ENCODE measurements at places on chromosomes 7 and 10.

DNA sequence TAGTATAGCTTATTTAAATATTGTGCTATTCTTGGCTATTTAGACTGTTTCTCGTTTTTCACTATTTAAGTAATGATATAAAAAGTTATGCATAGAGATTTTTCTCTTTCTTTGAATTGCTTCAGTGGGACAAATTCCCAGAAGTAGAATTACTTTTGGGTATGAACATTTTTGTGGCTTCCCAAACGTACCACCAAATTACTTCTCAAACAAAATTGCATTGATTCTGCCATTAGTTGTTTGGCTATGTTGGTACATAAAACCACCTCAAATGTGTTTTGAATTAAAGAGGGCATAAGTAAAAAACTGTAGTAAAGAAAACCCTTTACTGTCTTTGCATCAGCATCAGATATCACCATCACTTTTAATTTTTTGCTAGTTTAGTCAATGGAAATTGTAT is 31.0 kb downstream of the AKR1B1 start:
- no peak for DNase-seq

DNA sequence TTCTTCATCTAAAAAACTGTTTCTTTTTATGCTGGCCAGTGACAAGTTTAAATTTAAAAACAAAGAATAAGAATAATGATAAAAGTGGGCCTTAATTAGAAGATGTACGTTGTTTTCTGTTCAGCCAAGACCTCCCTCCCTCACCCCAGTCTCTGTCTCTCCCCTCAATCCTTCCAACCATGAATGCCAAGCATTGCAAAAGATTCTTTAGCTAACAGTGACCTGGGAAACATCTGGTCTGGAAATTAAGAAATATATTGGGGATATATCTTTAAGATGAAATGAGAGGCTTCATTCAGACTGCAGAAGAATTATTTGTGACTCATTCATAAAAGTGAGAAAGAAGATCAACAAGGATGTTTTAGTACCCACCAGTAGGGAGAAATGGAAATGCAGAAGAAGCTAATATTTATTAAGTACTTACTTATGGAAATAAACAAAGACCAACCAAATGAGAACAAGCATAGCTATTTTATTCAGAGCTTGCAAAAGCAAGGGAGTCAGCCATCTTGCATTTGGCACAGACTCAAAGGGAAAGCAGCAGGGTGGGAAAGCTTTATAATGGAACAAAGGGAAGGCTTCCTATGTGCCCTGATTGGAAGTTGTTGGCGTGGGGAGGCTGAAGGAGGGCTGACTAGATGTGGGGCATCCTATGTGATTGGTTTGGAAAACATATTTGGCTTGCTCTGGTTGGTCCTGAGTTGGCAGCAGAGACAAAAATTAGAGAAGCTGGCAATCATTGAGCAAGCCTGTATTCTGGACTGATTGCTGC is 595.4 kb upstream of the GHITM start:
- DNase-seq: no peak

DNA sequence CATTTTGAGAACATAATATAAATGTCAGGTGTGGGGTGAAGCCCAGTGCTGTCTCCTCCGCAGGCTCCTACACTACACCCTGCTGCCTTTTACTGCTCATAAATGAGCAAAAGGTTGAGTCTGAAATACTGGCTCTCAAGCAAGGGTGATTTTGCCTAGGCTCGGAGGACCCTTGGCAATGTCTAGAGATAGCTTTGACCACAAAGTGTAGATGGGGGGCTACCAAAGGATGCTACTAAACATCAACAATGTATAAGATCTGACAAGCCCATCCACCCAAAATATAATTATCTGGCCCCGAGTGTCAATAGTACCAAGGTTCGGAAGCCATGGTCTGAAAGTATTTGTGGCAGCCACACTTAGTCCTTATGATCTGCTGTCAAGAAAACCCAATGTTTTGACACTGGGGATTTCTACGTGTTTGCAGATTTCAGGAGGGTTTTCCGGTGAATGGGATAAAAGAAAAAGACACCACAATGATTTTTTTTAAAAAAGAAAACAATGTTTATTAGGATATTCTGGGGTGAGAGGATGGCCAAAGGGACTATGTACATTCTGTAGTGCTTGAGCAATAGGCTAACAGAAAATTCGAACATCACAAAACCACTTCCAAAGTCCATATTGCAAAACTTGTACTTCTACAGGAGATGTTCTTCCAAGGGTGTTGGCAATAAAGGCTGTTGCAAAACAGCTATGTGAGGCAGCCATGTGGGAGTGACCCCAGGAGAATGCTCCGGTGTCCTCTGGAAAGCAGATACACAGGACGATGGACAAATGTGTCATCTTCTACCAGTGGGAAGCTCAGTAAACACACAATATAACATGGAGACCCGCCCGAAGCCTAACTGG is 216.3 kb downstream of the GFRA1 start:
- DNase-seq: no peak

- peak; percentile 65 for DNase-seq
Measured at GRCh38 chr10:63267414-63268148, 134.5 kb downstream of the NRBF2 start.

- no peak for DNase-seq
Measured at GRCh38 chr7:157540020-157540419, 203.2 kb downstream of the DNAJB6 start.

GRCh38 chr7:23067271-23067670 is 38.3 kb upstream of the KLHL7 start:
- DNase-seq: no peak

- no peak for DNase-seq
Measured at GRCh38 chr7:138167222-138167621, 91.0 kb downstream of the AKR1D1 start.

GRCh38 chr7:95989301-95989700 is 216.9 kb downstream of the DYNC1I1 start:
- no peak for DNase-seq

Data from DMS53 (cell line).